Heart left ventricle (tissue), 16 donors: ENCODE measurements at places on chromosomes 12 and 14.

DNA sequence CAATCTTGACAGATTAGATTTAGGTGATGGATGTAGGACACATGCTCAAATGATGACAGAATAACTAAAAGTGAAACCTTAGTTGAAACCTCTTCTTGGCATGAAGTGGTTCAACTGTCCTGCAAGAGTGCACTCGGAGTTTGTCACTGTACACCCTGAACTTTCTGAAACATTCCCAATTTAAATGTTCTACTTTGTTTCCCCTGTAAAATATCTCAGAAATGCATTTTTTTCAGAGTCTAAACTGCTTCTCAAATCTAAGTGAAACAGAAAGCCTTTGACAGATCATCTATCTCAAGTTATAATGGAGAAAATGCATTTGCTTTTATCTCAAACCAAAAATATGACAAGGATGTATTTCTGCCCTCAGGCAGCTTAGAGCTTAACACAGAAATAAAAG is 66.0 kb downstream of the BHLHE41 start:
- no peak for DNase-seq

DNA sequence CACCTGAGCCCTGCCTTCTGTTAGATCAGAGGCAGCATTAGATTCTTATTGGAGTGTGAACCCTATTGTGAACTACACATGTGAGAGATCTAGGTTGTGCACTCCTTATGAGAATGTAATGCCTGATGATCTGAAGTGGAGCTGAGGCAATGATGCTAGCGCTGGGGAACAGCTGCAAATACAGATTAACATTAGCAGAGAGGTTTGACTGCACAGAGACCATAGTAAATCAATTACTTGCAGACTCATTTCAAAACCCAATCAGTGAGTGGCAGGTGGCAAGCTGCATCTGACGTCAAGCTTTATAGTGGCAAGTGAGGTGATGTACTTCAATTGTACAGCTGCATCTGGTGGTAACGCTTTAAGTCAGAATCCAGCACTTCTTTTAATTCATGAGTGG is 141.6 kb downstream of the GPHN start:
- no peak for DNase-seq

DNA sequence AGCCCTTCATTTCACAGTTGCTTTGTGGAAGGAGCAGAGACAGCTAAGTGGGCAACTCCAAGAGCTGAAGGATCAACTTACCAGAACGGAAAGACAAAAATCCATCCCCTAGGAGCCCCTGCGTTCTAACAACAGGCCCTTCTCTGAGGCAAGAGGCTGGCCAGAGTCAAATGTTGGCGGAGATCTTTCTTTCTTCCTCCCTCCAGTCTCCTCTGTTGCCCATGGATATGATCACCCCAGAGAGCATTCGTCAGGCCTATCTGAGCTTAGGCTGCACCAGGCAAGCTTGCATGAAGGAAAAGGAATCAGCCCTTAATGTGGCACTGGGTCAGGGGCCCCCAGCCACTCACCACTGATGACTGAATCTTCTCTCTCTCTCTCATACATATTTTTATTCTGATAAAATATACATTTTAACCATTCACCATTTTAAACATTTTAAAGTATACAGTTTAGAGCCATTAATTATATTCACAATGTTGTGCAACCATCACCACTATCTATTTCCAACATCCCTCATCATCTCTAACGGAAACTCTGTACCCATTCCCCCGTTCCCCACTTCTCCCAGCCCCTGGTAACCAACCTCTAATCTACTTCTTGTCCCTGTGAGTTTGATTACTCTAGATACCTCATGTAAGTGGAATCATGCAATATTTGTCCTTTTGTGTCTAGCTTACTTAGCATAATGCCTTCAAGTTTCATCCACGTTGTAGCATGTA is 52.9 kb upstream of the CCND2 start:
- no peak for DNase-seq

DNA sequence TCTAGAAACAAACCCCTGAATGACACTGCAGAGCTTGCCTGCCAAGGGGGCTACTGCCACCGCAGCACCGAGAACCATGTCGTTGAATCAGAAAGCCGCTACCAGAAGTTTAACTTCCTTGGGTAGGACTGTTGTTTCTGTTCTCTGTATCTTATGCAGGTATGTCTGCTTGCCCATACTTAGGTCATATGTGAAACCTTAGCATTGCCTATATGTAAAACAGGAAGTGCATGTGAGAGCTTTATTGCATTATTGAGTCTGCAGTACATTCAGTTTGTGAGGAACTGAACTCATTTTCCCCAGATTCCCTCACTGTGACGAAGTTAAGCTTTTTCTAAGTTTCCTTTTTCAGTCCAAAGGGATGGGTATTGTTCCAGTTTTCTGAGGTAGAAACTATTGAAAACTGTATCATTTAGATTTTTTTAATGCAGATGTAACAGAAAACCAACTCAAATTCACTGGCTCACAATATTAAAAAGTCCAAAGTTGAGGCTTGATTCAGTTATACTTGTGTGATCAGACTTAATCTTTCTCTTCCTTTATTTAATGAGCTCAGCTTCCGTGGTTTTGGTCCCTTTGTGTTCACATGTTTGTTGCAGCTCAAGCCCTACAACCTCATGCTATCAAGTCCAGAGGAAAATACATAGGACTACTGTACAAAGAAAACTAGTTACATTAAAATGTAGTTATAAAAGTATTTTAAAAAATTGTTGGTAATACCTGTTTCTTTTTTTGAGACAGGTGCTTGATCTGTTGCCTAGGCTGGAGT is 6.9 kb downstream of the FBXO34 start:
- no peak for DNase-seq

DNA sequence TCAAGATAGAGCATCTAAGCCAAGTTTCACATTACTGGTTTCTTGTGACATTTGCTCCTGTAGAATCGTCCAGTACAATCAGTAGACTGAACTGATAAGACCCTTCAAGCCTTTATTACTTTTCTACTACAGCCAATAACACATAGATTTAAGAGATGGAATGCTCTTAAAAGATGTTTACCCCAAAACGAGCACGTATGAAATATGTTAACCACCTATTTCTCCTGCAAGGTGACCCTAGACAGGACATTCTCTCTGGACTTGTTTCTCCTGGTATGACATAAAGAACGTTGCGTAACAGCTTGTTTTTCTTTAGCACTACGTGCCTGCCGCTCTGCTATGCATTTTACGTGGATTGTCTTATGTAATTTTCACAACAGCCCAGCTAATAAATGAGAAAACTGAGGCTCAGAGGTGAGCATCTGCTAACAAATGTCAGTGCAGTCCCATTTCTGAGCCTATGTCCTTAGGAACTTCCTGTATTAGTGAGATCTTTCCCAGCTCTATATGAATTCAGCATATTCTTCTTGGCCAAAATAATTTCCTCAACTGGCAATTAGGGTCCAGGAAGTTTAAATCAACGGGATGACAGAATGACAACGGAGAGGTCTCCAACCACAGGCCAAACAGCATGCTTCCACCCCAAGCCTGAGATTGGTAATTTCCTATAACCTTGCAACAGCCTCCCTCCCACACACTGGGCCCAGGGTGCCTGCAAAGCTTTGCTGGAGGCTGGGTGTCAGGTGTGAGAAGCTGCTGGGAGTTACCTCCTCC is 3.7 kb downstream of the NFKBIA start:
- DNase-seq: no peak

DNA sequence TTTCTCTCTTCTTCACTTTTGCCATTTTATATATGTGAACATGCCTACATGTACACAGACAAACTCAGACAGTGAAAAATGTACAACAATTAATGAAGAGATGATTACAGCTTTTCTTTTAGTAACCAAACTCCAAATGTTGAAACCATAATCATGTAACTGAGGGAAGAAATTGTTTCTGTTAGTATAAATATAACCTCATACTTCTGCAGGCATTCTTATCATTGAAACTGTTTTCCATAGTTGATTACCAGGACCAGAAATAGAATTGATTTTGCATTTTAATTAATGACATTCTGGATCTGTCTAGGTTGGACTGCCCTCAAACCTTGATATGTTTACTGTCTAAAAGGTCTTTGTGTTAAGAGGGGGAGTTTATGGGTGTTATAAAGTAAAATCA is 3.2 kb downstream of the ANO4 start:
- no peak for DNase-seq

DNA sequence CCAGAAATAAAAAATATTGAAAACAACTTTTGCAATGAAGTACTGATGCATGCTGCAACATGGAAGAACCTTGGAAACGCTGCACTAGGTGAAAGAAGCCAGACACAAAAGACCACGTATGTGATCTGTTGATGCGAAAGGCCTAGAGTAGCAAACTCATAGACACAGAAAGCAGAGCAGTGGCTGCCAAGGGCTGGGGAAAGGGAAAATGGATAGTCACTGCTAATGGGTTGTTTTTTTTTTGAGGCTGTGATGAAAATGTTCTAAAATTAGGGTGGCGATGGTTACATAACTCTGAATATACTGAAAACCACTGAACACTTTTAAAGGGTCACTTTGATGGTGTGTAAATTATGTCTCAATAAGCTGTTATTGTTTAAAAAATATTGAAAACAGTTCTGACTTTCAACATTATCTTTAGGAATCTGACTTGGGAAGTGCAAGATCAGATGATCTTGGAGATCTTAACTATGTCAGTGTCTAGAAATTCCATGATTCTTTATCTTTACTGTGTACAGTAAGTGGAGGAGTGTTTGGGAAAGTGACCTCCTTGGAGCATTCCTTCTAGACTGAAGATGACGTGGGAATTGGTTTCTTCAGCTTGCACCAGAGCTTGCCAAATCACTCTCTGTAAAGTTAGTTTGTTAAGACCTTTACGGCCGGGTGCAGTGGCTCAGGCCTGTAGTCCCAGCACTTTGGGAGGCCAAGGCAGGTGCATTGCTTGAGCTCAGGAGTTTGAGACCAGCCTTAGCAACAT is 12.4 kb downstream of the MLXIP start:
- no peak for DNase-seq

- no peak for DNase-seq
Observed at GRCh38 chr12:93325855-93326254, 51.9 kb upstream of the NUDT4 start.

DNA sequence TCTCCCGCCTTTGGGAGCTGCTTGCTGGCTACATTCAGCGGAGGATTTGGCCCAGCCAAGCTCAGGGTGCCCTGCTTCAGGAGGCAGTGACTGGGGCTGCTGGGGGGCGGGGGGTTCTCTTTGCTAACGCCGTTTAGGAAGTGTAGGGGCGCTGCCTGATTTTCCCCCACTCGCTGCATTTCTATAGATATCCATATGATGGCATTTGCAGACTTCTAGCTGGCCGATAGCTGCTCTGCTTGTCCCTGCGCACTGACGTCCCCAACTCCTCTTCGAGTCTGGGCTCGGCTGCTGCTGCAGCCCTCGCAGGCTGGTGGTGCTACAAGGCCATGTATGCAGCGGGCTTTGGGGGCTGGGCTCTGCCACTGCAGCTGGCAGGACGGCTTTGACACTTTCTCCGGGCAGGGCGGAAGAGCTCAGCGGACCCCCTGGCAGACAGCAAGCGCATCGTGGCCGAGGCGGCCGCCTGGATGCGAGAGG is 3.1 kb downstream of the LRFN5 start:
- DNase-seq: peak; percentile 40

DNA sequence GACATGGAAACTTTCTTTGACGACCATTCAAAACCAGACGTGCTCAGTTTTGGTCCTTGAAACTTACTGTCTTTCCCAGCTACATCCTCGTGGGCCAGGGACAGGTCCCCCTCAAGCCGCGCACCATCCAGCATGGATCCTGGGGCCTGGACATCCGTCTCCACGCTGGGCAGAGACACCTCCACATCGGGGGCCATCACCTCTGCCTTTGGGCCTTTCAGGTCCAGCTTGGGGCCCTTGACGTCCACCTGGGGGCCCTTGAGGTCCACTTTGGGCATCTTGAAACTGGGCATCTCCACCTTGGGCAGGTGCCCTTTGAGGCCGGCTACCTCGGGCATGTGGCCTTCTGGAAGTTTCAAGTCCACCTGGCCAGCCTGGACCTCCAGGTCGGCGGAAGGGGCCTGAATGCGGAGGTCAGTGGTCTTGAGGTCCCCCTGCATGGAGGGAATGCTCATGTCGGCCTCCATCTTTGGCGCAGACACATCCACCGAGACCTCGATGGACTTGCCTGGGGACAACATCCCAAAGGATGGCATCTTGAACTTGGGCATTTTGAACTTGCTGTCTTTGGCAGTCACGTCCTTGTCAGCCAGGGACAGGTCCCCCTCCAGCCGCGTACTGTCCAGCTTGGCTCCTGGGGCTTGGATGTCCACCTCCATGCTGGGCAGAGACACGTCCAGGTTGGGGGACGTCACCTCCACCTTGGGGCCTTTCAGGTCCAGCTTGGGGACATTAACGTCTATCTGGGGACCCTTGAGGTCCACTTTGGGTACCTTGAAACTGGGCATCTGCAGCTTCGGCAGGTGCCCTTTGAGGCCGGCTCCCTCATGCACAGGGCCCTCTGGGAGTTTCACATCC is 17.1 kb downstream of the PLD4 start:
- DNase-seq: no peak

GRCh38 chr12:96907671-96908422 is 790 bp downstream of the NEDD1 start:
- DNase-seq: no peak

DNA sequence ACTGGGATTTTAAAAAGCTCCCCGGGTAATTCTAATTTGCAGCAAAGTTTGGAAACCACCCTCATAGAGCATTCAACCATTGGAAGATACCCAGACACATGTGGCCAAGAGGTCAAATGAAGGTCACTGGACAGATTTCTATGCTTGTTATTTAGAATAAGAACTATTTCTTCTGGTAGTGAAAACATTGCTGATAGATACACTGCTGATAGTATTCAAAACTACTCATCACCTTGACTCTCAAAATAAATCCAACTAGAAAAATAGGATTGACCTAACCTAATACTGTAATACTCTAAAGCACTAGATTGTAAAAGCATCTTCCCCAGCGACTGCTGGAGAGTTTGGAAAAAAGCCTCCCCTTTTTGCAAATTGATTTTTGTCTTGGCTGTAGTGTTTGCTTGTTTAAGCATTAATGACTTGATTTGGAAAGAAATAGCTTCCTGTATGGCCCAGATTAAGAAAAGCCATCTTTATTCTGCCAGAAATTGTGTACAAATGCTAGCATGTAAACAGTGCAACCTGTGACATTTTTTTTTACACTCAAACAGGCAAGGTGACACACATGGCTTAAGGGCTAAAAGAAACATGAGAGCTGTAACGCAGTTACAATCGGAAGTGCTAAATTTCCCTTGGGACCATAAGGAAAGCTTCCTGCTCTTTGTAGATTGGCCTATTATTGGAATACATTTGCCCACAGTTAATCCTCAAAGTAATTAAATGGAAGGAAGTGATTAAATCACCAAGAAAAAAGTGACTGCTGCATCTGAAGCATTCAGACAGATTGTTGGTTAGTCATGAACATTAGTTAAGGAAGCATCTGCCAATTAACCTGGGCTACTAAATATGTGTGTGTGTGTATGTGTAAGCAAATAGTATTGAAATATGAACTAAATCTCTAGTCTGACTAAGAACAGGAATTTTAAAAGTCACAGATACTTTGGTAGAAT is 356.5 kb upstream of the ATP2B1 start:
- no peak for DNase-seq

- no peak for DNase-seq
Observed at GRCh38 chr12:3810540-3810939, 57.6 kb upstream of the CRACR2A start.

GRCh38 chr12:57435293-57435692 is 709 bp downstream of the INHBC start:
- DNase-seq: no peak
